B cell (primary cell): ENCODE measurements at places on chromosomes 13 and 19. TPM values are rescaled to one million over a fixed set of nuclear protein-coding genes. Genes with fewer than 3 reads are reported as not detected.
A peak's percentile ranks its signal among the peaks of the same experiment; 100 is the strongest.

GRCh38 chr13:50993371-50993770, 83.8 kb downstream of the RNASEH2B start:
- DNase-seq, result no peak

DNA sequence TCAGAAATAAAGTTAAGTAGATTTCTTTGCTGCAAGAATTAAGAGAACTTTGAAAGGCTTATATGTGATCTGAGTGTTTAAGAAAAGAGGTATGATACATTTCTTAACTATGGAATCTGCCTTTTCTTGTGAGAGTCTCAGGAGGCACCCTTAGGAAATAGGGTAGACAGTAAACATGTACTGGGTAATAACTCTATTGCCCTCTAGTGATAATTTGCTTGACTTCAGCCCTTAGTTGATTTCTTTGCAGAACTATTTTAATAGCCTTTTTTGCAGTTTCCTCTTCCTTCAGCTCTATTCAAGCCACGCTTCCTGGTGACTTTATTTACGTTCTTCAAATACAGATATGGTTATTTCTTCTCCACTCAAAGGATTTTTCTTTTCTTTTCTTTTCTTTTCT, 37.0 kb upstream of the CCNA1 start:
- no peak for DNase-seq

DNA sequence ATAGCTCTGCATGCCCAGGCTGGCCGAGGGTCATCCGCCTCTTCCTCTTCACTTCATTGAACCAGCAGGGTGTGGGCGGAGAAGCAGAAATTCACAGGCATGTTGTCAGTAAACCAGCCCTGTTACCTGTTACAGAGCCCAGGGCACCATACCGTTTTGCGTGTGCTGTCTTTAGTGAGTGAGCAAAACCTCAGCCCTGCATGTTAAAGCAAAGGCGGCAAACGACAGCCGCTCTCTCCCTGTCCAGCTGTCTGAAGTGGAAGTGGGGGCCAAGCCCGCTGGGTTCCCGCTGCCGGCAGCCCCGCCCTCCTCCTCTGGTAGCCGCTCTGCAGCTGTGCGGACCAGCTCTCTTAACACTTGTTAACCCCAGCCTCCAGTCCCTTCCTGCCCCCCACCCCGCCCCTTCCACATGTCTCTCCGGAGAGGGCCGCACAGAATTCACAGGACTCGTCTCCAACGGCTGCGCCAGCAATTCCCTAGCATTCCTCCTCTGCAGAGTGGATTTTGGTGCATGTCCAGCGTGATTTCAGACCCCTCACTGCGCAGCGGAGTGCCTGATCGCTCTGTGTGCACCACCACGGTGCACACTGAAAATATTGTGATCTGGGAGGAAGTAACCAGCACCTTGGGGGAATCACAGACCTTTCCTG, 12.7 kb downstream of the KLHL26 start:
- peak; percentile 47 for DNase-seq

DNA sequence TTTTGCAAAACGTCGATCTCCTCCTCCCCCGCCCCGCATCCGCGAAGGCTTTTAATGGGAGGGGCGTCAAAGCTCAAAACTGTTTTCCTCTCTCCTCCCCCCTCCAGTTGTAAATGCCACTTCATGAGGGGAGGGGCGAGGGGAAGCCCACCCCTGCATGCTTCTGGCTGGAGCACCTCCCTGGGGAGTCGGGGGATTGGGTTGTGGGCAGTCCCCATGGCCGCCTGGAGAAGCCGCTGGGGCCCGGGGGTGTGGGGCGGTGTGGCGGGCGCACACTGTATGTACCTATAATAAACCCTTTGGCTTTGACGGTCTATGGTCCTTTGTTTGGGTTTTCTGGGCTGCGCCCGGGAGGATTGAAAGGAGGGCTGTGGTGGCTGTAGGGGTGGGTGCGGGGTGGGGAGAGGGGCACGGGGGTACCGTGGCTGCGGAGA, 505 bp upstream of the SHKBP1 start:
- DNase-seq, result peak; percentile 52

- peak; percentile 52 for DNase-seq
Measured at GRCh38 chr19:35898499-35898809, 1.9 kb downstream of the NFKBID start.

- no peak for DNase-seq
Measured at GRCh38 chr13:103187721-103188156, 121.5 kb upstream of the SLC10A2 start.

GRCh38 chr13:79445968-79446645, 34.8 kb upstream of the NDFIP2 start:
- no peak for DNase-seq

DNA sequence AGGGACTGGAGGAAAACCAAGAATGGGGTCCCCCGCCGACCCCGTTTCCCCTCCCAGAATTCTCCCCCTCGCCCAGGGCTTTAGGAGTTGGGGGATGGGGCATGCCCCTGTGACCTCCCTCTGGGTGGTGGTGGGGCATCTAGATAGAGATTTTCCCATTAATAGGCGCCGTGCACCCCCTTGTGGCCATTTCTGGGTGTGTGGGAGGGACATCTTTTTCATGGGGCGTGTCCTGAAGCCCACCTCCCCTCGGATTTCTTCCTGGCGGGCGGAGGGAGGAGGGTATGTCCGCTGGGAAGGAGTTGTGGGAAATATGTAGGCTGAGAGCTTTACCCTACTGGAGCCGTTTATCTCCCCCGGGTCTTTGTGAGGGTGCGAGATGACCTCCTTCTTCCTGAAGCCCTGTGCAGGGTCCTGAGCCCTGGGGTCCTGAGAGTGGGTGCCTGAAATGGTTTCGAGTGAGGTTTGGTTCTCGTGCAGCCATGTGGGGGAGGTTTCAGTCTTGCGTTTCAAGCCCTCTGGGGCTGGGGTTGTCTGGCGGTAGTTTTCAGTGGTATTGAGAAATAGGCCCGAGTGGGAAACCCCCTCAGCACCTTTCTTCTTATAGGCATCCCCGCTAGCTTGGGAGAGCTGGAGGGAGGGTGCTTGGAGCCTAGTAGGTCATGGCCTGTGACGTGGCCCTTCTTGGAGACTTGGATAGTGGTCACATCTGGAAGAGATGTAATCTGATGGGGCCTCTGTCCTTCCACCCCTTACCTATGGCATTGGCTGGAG, 1.0 kb downstream of the PRMT1 start:
- DNase-seq, result peak; percentile 87

DNA sequence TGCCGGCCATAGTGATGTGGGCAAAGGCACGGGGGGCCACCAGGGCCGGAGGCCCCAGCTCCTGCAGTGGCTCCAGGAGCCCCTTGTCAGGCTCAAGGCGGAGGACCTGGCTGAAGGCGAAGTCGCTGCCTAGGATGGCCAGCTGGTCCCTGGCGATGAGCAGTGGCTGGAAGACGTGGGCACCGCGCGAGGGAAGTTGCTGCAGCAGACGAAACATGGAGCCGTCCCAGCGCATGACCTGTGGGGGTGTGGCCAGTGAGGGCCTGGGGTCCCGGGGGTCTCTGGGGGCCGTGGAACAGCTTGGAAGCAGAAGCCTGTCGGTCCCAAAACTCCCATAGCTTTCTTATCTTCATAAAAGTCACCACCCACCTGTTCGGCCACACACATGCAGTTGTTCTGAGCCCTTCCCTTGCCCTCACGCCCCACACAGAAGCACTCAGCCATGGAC, 9.6 kb downstream of the LGI4 start:
- DNase-seq, result no peak

DNA sequence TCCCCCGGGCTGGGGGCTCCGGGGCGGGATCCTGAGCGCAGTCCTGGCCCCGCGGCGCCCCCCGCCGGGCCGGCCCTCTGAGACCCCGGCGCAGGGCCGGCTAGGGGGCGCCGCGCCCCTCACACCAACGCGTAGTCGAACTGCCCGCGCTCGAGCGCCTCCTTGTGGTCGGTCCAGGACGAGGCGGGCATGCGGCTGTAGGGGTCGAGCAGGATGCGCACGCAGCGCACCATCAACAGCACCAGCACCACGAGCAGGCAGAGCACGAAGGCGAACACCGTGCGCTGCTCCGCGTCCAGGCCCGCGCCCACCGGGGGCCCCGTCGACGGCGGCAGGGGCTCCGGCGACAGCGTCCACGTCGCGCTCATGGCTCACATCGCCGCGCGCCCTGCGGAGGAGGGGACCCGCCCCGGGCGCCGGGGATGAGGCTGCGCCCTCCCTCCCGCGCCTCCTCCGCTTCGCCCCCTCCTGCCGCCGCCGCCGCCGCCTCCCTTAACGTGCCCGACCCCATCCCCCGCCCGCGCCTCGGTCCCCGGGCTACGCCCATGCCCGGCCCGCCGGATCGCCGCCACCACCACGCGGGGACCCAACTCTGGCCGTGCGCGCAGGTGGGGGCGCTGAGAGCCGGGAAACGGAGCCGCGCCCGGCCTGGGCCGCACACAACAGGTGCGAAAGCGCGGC, 624 bp downstream of the CTXN1 start:
- DNase-seq, result peak; percentile 85

DNA sequence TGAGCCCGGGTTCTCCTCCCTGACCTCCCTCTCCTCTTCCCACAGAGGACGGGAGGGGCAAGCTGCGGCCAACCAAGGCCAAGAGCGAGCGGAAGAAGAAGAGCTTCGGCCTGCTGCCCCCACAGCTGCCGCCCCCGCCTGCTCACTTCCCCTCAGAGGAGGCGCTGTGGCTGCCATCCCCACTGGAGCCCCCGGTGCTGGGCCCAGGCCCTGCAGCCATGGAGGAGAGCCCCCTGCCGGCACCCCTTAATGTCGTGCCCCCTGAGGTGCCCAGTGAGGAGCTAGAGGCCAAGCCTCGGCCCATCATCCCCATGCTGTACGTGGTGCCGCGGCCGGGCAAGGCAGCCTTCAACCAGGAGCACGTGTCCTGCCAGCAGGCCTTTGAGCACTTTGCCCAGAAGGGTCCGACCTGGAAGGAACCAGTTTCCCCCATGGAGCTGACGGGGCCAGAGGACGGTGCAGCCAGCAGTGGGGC, 162.2 kb downstream of the KDM4B start:
- DNase-seq, result peak; percentile 93

GRCh38 chr13:55602784-55603183, 1537.9 kb upstream of the PRR20A start:
- DNase-seq, result no peak

GRCh38 chr19:27780367-27781075, 1432.4 kb downstream of the UQCRFS1 start:
- no peak for DNase-seq

DNA sequence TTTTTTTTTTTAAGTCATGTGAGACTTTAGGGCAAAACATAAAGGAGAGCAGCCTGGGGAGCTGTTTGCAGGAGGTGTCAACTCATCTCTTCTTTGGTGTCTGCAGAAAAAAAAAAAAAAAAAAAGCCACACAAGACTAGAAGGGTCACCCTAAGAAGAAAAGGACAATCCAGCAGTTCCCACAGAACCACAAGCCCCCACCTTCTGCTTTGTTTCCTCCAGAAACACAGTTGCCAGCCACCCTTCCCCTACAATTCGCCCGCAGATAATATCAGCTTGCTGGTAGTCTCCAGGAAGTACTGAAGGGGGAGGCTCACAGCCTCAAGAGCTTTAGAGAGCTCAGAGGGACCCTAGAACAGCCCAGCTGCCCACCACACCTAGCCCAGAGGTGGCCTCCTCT, 22.3 kb upstream of the ZBTB7A start:
- DNase-seq, result no peak

- DNase-seq, result no peak
Measured at GRCh38 chr13:99467764-99468163, 33.5 kb upstream of the TM9SF2 start.

- no peak for DNase-seq
Measured at GRCh38 chr19:46133101-46133627, 8.7 kb upstream of the IGFL3 start.

DNA sequence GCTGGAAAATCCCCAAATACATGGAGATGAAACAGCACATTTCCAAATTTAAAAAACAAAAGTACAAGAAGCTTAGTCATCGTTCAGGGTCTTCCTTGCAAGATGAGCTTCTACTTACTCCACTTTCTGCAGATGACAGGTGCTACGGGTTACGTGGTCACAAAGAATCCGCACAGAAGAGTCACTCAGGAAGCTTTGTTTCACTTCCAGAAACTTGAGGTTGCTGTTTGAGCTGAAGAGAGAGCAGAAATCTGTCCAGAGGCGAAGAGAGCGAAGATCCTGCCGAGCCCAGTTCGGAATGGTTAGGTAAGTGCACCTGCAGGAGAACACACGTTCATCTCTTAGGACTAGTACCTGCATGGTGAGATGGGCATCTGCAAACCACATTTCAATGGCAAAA, 9.4 kb downstream of the NLRP7 start:
- peak; percentile 61 for DNase-seq

GRCh38 chr19:343941-344624, 513 bp downstream of the MIER2 start:
- DNase-seq, result no peak

The PLIN5 gene
- total RNA-seq, result 0.15 and 1.00 TPM in 2 replicates

The KIR3DL2 gene
- total RNA-seq, result 0.17 TPM in 1 of 2 replicates, not detected in the other

The PSG4 gene
- total RNA-seq, result not detected in 2 replicates

The NLRP4 gene
- total RNA-seq, result 0.15 and 0.19 TPM in 2 replicates

The ZNF611 gene
- total RNA-seq, result 51.5 and 57.9 TPM in 2 replicates

The NCLN gene
- 53.6 and 55.0 TPM in 2 replicates for total RNA-seq

The ZNF844 gene
- total RNA-seq, result 33.7 and 36.4 TPM in 2 replicates

The GPC6 gene
- not detected in 2 replicates for total RNA-seq

The GNA15 gene
- total RNA-seq, result 0.37 TPM in 1 of 2 replicates, not detected in the other

The IQCN gene
- total RNA-seq, result 63.6 and 67.7 TPM in 2 replicates

The APOC1 gene
- not detected in 2 replicates for total RNA-seq

The PTPRS gene
- total RNA-seq, result 10.0 and 12.2 TPM in 2 replicates

The NMRK2 gene
- total RNA-seq, result not detected in 2 replicates

The PIK3R2 gene
- total RNA-seq, result 13.7 and 15.8 TPM in 2 replicates

The ELSPBP1 gene
- total RNA-seq, result not detected in 2 replicates
